Activated T-cell treated with anti-CD3 and anti-CD28 coated beads for 48 hours (primary cell): ENCODE measurements at places on chromosomes 12 and 14.

DNA sequence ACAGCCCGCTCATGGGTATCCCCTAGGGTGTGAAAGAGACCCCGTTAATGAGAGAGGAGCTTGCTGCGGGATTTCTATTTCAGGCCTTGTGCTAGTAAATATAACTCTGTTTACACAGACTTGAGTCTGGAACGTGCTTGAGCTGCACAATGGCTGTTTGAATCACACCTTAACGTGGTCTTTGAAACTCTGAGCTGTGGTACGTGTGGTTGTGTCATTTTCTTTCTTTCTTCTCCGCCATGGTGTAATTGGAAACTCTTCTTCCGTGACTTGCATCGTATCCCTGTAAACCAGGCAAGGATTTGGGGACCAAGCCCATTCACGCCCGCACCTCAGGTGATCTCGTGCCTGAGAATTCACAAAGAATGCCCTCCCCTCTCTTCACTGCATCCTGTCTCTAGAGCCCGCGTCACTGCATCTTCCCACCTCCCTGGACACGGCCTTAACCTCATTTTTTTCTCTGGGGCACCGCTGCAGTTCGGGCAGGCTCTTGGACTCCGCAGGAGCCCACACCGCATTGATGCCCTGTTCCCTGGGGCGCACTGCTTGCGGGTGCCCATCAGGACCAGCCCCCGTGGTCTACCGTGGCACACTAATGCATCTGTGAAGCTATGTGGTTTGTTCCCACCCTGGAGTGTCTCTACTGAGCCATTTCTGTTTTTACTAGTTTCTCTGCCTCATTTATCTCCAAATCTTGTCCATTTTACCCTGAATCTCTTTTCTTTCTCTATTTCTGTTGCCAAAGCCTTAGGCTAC is 78.4 kb upstream of the PARP11 start:
- no peak for DNase-seq

GRCh38 chr12:41100572-41100971 is 87.5 kb upstream of the PDZRN4 start:
- DNase-seq, result no peak

GRCh38 chr14:71388862-71389261 is 481.6 kb downstream of the PCNX1 start:
- no peak for DNase-seq

DNA sequence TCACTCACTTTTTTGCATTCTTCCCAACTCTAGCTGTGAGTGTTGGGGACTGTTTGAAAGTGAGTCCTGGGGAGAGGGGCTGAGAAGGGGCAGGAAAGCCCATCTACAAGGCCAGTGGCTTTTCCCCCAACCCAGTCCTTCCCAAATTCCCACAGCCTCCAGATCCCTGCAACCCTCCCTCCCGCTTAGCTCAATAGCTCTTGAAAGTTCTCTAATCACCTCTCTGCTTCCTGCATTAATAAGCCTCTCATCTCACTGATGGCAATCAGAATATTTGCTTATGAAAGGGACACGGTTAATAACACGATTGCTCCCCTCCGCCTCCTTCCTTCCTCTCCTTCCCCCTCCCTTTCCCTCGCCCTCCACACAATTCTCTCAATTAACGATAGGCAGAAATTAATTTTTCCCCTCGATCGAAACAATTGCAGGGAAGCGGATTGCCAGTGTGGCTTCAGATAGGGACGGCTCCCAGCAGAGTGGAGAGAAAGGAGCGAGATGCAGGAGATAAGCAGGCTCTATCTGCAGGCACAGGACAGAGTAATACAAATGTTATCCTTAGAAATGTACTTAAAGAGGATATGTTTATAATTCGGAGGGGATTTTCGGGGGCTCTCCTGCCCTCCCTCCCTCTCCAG is 15.1 kb upstream of the GPATCH2L start:
- no peak for DNase-seq

DNA sequence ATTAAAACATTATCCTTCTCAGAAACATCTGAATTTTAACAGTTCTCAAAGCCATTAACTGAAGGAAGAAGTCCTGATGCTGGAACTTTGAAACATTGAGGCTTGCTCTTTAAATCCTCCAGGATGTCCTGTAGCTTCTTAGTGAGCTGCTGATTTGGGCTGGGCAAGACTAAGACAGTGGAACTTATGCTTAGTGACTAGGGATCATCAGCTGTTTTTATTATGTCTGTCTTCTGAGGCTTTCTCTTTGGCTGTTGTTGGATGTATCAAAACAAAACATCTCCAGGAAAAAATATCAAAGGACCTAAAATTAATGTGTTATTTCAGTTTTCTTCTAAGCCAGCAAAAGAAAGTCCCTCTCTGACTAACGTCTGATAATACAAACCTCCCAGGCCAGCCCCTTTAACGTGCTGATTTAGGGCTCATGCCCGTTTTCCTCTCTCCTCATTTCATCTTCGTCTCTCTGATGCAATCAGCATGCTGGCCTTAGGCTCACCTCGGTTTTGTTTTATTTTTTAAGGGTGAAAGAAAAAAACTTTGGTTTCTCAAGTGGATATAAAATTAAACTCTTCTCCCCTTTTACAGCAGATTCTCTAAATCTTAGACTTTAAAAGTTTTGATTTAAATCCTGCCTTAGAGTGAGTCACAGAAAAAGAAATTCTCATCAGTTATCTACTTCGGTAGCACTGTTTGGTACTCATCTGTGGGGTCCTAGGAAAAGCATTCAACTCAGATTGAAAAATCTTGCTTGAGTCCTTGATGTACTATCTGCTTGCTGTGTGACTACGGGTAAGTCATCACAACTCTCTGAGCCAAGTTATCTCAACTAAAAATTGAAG is 106.2 kb upstream of the CCDC91 start:
- no peak for DNase-seq

GRCh38 chr14:65255029-65255545 is 152.8 kb upstream of the MAX start:
- DNase-seq, result no peak

DNA sequence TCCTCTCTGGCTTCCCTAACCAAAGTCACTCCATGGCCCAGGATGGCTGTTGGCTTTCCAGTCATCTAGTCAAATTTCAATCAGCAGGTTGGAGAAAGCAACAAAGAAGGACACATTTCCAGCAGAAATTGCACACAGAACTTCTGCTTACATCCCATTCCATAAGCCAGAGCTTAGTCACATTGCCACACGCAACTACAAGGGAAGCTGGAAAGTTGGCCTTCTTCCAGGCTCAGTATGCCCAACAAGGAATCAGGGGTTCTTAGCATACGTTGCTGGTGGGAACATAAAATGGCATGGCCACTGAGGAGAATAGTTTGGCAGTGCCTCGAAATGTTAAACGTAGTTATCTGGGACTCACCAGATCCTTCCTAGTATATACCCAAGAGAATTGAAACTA is 9.3 kb upstream of the APPL2 start:
- DNase-seq, result no peak

- DNase-seq, result no peak
Measured at GRCh38 chr14:51929910-51930682, 59.2 kb upstream of the RTRAF start.

GRCh38 chr12:114888928-114889584 is 205.1 kb upstream of the TBX3 start:
- DNase-seq, result no peak

DNA sequence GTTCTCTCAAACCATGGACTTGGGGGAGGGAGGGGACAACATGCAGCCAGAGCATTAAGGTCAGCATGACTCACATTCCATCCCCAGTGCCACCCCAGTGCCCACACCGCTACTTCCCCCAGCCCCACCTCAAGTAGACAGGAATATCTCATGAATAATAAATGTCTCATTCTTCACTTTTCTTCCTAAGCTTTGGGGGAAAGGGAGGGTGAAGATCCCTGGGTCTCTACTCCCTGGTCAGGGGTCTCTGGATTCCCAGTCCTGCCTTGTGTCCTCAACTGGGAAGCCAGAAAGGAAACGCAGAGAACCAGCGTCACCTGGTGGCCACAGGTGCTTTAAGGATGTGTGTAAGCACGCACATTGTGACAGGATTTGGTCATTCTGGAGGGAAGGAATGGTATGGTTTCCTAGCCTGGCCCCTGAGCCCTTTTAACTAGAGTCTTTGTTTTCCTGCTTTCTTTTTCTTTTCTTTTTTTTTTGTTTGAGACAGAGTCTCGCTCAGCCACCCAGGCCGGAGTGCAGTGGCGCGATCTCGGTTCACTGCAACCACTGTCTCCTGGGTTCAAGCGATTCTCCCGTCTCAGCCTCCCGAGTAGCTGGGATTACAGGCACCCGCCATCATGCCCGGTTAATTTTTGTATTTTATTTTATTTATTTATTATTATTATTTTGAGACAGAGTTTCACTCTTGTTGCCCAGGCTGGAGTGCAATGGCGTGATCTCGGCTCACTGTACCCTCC is 3.4 kb downstream of the GPR84 start:
- DNase-seq, result peak; percentile 48
